Activated naive CD4-positive, alpha-beta T cell treated with anti-CD3 and anti-CD28 coated beads for 36 hours (primary cell): ENCODE measurements at places on chromosomes 11 and 22. TPM values are rescaled to one million over a fixed set of nuclear protein-coding genes. Genes with fewer than 3 reads are reported as not detected.

- peaks cover under 1% of the 10 kb centered on the region for H3K4me1 ChIP-seq
- no peak for DNase-seq
- no peaks in the 10 kb centered on the region for H3K36me3 ChIP-seq
- H3K4me3 ChIP-seq, result no peak overlapping the region
These were observed 7.4 kb downstream of the SLC25A45 start for GRCh38 chr11:65375012-65375411.

Gene TUBA8
- total RNA-seq, result not detected

- no peak overlapping the region for H3K4me3 ChIP-seq
- no peaks in the 10 kb centered on the region for H3K4me1 ChIP-seq
- peaks cover 2% of the 10 kb centered on the region for H3K27me3 ChIP-seq
- no peak overlapping the region for H3K27ac ChIP-seq
- no peaks in the 10 kb centered on the region for H3K36me3 ChIP-seq
- no peak for DNase-seq
These were observed 105.0 kb downstream of the FAT3 start for GRCh38 chr11:92329646-92330045.

Gene OR56A5
- not detected for total RNA-seq

DNA sequence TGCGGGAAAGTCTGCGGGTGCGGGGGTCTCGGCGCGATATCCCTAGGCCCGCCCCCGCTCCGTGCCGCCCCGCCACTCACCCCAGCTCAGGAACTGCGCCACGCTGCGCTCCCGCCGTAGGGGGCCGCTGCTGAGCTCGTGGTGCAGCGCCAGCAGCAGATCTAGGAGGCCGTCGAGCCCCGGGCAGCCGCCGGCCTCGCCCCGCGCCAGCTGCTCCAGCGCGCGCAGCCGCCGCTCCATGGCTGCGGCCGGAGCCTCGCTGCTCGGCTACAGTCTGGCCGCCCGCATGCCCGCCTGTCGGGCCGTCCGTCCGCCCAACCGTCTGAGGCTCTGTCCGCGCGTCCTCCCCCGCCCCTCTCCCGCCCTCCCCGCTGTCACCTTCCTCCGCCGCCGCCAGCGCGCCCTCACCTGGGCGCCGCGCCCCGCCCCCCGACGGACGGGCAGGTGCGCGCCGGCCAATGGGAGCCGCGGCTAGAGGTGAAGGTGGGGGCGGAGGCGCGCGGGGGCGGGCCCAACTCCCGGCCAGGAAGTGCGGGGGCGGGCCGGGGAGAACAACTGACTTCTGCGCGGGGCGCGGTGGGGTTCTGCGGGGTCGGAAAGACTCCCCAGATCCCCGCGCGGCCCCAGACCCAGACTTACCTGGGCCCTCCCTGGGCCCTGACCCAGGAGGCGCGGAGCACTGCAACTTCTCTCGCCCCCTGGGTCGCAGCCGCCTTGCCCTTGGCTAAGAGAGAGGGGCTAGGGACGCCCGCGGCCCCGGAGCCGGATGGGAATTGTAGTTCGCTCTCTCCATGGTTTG lies at the start of gene CDC42BPG:
CDC42BPG (minus strand) TSS at position 324 of the 799 bp plus-strand sequence; CDS start at position 240, 84 bp downstream.
- DNase-seq, result peak; percentile 69
- no peaks in the 10 kb centered on the region for H3K36me3 ChIP-seq
- peak within 1 kb of the TSS; percentile 13 for H3K27ac ChIP-seq
- H3K4me3 ChIP-seq, result peak within 1 kb of the TSS; percentile 66
- H3K4me1 ChIP-seq, result peaks cover 34% of the 10 kb centered on the region

DNA sequence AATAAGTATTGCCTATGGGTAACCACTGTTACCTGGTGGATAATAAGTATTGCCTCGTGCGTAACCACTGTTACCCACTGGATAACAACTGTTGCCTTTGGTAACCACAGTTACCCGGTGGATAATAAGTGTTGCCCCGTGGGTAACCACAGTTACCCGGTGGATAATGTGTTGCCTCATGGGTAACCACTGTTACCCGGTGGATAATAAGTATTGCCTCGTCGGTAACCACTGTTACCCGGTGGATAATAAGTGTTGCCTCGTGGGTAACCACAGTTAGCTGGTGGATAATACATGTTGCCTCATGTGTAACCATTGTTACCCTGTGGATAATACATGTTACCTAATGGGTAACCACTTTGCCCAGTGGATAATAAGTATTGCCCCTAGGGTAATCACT lies 9.8 kb upstream of the NXPE4 start:
- DNase-seq, result no peak
- H3K36me3 ChIP-seq, result no peaks in the 10 kb centered on the region
- H3K4me3 ChIP-seq, result no peak overlapping the region
- H3K4me1 ChIP-seq, result no peaks in the 10 kb centered on the region

Gene PATE2
- total RNA-seq, result not detected

GRCh38 chr11:112163875-112164685 lies at the start of gene IL18:
TSS of gene IL18 (minus strand) at chr11:112164094. CDS start at chr11:112155053, 9,041 bp downstream.
- no peak within 1 kb of the TSS for H3K4me3 ChIP-seq
- no peak for DNase-seq
- H3K4me1 ChIP-seq, result peaks cover 2% of the 10 kb centered on the region
- H3K27ac ChIP-seq, result no peak within 1 kb of the TSS
- H3K36me3 ChIP-seq, result peaks cover 3% of the 10 kb centered on the region

Gene TEX54
- not detected for total RNA-seq

DNA sequence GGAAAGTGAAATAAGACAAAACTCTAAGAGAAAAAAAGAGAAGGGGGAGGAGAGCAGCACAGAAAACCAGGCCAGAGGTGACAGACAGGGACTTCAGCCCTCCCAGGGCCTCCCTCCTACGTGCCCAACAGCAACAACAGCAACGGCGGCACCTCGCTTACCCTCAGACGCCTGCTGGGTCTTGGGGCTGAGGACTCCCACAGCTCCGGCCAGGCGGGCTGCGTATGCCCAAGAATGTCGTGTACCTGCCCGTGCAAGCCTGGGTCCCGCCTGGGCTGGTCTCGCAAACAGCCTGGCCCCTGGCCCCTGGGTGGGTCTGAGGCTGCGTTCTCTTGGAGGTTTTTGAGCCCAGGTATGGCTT lies 30.5 kb downstream of the ARAP1 start:
- peak overlapping the region; percentile 95 for H3K27ac ChIP-seq
- H3K4me1 ChIP-seq, result peaks cover 49% of the 10 kb centered on the region
- no peaks in the 10 kb centered on the region for H3K27me3 ChIP-seq

Gene MUC15
- not detected for total RNA-seq

Gene NLRP14
- total RNA-seq, result not detected

- no peaks in the 10 kb centered on the region for H3K36me3 ChIP-seq
- no peak overlapping the region for H3K27ac ChIP-seq
- H3K4me1 ChIP-seq, result peaks cover 13% of the 10 kb centered on the region
- no peak overlapping the region for H3K4me3 ChIP-seq
- H3K27me3 ChIP-seq, result no peaks in the 10 kb centered on the region
These were observed 3.2 kb upstream of the PRR5 start for GRCh38 chr22:44698531-44699421.

GRCh38 chr22:31764785-31765184 lies 11.0 kb downstream of the DEPDC5 start:
- H3K4me3 ChIP-seq, result no peak overlapping the region
- no peaks in the 10 kb centered on the region for H3K27me3 ChIP-seq
- H3K27ac ChIP-seq, result no peak overlapping the region

DNA sequence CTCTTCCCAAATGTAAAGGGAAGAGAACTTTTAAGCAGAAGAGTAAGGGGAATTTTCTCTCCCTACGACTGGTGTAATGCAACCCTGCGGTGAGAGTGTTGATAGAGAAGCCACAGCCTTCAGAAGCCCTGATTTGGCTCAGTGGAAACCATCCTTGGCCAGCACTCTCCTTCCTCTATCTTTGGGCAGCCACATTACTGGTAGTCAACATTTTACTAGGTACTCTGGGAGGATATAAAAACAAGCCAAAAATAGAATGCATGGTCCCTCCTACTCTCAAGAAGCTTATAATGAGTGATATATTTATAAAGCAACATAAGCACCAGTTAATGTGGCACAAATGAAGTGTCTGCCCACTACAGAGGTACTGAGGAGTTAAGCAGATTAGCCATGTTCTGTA lies 201.8 kb upstream of the NCAM1 start:
- no peak overlapping the region for H3K27ac ChIP-seq
- H3K4me3 ChIP-seq, result no peak overlapping the region
- H3K36me3 ChIP-seq, result no peaks in the 10 kb centered on the region
- no peaks in the 10 kb centered on the region for H3K4me1 ChIP-seq

Gene MICAL2
- 48.7 TPM for total RNA-seq

DNA sequence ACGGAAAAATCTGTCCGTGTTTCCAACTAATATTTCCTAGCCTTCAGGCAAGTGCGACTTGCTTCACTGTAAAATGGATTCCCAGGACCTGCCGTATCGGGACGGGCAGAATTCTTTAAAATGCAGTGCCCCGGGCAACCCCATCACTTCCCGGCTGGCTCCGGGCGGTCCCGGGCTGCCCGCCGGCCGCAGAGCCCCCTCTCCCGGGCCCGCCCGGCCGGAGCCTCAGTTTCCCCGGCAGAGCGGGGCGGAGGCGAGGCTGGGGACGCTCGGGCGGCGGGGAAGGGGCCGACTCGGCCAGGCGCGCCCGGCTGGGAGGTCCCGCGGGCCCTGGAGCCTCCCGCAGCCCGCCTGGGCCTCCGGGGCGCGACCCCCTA lies 84.2 kb upstream of the WNT7B start:
- H3K4me3 ChIP-seq, result no peak overlapping the region
- H3K27ac ChIP-seq, result no peak overlapping the region
- no peak for DNase-seq
- H3K36me3 ChIP-seq, result peaks cover 2% of the 10 kb centered on the region
- no peaks in the 10 kb centered on the region for H3K27me3 ChIP-seq

Gene SLC6A5
- total RNA-seq, result not detected

Gene HTR3A
- total RNA-seq, result not detected
